ENCODE measurements at places on chromosomes 12 and 14.

DNA sequence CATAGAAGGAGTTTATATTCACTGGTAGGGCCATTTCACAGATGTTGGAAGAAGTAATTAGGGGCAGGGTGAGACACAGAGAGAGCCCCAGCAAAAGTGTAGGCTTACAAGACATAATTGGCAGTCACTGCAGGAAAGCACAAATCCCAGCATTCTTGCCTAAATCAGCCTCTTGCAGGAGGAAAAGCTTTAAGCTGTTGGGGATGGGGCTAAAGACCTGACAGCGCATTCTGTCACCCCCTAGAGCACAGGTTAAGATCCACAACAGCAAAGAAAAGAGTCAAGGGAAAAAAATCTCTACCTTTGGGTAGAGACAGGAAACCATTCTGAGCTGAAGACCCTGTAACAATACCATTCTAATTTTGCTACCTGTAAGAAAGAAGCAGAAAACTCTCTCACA lies 409.0 kb downstream of the DAD1 start:
- no peak for DNase-seq

- DNase-seq: no peak
Measured at GRCh38 chr12:66072135-66072534, 58.4 kb downstream of the LLPH start.

DNA sequence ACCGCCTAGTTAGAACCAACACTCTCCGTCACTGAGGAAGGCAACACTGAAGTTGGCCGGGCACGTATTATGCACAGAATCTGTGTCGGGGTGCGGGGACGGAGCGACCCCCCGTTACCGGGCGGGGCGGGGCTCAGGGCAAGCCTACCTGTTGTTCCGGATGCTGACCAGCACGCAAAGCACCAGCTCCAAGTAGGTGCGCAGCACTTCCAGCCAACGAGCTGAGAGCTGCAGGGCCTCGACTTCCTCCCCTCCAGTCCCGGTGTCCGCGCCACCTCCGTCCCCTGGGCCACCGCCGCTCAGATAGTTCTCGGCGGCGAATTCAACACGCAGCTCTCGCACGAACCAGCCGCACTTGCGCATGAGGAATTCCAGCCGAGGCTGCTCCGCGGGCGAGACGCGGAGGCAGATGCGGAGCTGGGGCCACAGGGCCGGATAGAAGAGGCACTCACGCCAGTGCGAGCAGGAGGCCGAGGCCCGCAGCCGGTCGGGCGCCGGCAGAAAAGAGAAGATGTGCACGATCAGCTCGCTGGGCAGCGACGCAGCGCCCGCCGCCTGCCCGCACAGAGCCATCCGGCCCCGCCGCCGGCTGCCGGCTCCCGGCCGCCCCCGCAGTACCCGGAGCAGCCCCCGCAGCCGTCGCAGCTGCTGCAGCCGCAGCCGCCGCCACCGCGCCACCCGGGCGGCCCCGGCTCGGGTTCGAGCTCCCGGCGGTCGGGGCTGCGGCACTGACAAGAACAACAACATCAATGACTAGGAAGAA lies 636 bp downstream of the FBXO33 start:
- peak; percentile 28 for DNase-seq

GRCh38 chr12:47935184-47935583 lies 28.2 kb upstream of the TMEM106C start:
- no peak for DNase-seq

GRCh38 chr12:15966426-15966825 lies 55.3 kb downstream of the DERA start:
- DNase-seq: no peak

GRCh38 chr12:54585243-54585642 lies 3.2 kb downstream of the PPP1R1A start:
- no peak for DNase-seq

GRCh38 chr12:9753498-9753897 lies 7.2 kb downstream of the CD69 start:
- no peak for DNase-seq

DNA sequence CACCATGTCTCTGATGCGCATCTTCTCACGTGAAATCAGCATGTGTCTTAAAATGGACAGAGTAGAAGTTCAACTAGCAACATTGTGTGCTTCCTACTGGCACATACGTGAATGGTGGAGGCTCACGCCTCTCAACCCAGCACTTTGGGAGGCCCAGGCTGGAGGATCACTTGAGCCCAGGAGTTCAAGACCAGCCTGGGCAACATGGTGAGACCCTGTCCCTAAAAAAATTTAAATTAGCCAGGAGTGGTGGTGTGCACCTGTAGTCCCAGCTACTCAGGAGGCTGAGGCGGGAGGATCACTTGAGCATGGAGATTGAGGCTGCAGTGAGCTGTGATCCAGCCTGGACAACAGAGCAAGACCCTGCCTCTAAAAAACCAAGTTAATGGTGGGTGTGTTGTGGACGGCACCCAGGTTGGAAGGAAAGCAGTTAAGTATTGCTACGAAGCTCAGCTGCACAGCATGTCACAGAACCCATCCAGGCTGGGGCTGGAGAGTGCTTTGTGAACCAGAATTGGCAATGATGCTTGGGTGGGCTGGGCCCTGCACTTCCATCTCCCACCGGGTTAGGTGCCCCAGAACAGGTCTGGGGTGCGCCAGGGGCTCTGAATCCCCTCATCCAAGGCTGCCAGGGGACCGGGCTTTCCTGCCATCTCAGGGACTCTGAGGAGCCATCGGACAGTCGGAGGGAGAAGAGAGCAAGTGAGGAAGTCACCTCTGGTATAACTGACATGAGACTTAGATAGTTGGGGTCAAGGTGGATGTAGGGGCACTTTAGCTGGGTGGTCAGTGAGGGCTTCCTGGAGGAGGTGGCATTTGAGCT lies 33.0 kb upstream of the ULK1 start:
- DNase-seq: no peak

- DNase-seq: no peak
Measured at GRCh38 chr14:72513965-72514659, 379.8 kb downstream of the DPF3 start.

DNA sequence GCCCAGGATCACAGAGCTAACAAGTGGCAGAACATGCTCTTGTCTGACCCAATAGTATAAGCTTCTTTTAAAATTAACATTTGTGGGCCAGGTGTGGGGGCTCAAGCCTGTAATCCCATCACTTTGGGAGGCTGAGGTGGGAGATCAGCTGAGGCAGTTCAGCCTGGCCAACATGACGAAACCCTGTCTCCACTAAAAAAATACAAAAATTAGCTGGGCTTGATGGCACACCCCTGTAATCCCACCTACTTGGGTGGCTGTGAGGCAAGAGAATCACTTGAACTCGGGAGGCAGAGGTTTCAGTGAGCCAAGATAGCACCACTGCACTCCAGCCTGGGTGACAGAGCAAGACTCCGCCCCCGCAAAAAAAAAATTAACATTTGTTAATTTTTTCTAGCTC lies 33.0 kb upstream of the IL22 start:
- DNase-seq: no peak

DNA sequence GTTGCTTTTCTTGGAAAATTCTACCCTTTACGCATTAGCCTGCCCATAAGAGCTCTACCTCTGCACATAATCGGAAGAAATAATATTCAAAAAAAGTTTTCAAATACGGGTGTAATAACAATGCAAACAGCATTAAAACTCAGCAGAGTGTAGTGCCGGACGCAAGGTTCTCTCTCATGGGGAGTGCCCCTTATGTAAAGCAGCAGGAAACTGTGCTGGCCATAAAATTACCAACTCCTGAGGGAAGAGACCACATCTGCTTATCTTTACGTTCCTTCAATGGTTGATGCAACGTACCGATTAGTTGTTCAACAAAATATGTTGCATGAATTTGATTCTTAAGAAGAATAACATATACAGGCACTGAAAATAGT lies 118.7 kb upstream of the TMCC3 start:
- DNase-seq: no peak

GRCh38 chr12:127419111-127419510 lies 847.9 kb upstream of the TMEM132C start:
- no peak for DNase-seq

DNA sequence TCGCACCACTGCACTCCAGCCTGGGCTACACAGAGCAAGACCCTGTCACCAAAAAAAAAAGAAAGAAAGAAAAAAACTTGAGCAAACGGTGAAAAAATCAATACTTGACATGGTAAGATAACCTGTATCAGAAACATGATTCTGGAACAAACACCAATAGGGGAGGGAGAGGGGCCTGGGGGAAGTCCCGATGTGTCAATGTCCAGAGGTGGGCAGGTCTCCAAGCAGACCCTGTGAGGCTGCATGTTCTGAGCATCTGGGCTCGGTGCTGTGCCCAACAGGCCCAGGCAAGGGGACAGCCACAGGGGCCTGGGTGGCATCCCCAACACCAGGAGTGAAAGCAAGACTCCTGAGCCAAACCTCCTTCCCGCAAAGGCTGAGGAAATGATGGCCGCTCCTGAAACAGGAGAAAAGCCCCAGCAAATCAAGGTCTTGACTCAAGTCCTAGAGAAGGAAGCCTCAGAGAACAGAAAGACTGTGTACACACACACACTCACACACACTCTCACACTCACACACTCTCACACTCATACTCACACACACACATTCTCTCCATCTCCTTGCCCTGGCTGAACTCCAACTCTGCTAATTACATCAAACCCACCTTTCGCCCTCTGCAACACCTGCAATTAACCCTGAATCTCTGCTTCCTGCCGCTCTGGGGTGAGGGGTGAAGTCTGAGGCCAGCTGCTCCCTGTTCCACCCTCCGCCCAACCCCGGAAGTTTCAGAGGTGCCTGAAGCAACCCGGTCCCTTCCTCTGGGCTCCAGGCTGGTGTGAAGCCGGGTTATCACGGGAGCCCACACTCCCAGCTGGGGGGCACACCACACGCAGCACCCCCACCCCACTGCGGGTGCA lies 20.4 kb downstream of the CCDC88C start:
- DNase-seq: peak; percentile 47

DNA sequence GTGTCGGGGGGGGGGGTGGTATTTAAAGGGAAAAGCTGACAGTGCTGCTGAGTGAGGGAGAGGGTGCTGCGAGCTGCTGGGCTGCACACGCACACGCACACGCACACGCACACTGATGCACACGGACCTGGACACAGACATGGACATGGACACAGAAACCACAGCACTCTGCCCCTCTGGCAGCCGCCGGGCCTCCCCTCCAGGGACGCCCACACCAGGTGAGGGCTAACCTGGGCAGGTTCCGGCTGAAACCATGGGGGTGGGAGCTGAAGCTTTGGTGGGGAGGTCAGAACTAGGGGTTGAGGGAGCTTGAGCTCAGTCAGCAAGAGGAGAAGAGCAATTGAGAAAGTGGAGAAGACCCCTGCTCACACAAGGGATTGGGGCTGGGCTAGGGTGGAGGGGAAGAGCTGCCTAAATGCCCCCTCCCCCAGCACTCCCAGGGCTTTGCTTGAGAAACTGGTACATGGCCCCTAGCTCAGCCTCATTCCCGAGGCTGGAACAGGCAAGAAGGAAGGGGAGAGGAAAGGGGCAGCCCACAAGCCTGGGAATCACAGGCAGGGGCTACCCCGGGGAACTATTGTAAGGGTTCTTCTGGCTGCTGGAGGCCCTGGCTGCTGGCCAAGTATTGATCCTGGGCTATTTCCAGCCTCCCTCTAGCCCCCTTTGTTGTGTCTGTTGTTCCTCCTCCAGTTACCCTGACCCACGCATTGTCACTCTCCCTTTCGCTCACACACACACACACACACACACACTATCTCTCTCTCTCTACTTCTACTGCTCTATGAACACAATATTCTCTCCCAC lies at the start of gene REM2:
TSS of gene REM2 (plus strand) at position 50 of the 804 bp plus-strand sequence. CDS start at position 116, 66 bp downstream.
- DNase-seq: no peak

GRCh38 chr12:108332791-108333382 lies 6.2 kb downstream of the CMKLR1 start:
- no peak for DNase-seq

GRCh38 chr14:91996948-91997371 lies 42.9 kb downstream of the TRIP11 start:
- DNase-seq: no peak

GRCh38 chr14:72608391-72609204 lies 285.3 kb downstream of the DPF3 start:
- DNase-seq: no peak

GRCh38 chr12:77003246-77003645 lies 62.1 kb downstream of the E2F7 start:
- DNase-seq: no peak

GRCh38 chr12:104049903-104050356 lies at the start of gene GLT8D2:
Gene GLT8D2, minus strand, starts transcription at chr12:104050187. Its CDS starts 30,539 bp downstream, at chr12:104019648.
- no peak for DNase-seq

GRCh38 chr14:35938770-35939169 lies 112.6 kb downstream of the BRMS1L start:
- no peak for DNase-seq

- DNase-seq: no peak
Measured at GRCh38 chr12:3453990-3454680, 36.9 kb upstream of the PRMT8 start.

DNA sequence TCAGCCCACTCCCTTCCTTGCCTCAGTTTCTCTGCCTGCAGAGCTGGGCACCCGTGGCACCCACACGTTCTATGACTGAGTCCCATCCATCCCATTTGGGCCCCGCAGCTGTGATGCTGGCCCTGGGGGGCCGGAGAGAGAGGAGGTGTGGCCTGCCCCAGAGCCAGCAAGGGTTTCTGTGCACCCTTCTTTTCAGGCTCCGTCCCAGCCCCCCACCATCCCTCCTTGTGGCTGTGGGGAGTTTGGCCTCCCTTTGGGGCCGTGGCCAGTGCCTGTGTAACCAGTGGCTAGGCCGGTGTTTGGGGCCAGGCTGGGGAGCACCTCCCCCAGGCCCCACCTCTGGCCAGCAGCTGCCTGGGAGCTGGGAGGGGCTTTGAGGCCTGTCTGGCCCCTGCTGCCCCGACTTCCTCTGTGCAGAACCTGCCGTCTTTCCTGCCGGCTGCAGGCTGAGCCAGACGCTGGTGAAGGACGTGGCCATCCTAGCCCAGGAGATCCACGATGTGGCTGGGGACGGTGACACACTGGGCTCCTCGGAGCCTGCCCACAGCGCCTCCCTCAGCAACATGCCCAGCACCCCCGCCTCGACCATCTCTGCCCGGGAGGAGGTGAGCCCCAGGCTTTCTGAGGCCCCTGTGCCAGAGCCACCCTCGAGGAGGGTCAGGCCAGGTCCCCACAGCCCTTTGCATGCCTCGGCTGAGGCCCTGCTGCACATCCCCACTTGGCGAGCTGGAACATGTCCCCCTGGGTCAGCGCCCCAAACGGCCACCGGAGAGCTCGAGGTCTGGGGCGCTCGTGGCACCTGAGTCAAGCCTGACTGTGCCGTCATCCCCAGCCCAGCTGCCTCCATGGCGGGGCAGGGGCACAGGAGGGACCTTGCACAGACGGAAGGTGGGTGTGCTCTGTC lies 27.7 kb downstream of the CEP170B start:
- no peak for DNase-seq

DNA sequence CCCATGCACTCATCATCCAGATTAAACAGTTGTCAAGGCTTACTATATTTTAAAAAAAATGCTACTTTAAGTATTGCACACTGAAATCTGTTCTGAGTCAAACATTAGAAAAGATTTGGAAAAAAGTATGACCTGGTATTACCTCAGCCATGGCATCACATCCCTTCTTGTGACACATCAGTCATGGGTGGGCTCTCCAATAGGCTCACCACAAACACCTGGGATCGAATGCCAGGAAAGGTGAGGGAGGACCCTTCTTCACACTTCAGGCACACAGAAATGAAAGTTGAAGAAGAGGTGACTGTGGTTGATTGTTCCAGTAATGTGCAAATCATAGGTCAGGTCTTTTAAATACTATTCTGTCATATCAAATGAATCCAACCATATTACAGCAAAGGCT lies 36.6 kb upstream of the GZMB start:
- no peak for DNase-seq
